Activated CD4-positive, alpha-beta memory T cell treated with anti-CD3 and anti-CD28 coated beads for 36 hours (primary cell): ENCODE measurements at places on chromosomes 11 and 22. TPM values are rescaled to one million over a fixed set of nuclear protein-coding genes. Genes with fewer than 3 reads are reported as not detected.

HMOX1 gene
- 2.8 TPM for total RNA-seq

TRIM49D1 gene
- not detected for total RNA-seq

DNA sequence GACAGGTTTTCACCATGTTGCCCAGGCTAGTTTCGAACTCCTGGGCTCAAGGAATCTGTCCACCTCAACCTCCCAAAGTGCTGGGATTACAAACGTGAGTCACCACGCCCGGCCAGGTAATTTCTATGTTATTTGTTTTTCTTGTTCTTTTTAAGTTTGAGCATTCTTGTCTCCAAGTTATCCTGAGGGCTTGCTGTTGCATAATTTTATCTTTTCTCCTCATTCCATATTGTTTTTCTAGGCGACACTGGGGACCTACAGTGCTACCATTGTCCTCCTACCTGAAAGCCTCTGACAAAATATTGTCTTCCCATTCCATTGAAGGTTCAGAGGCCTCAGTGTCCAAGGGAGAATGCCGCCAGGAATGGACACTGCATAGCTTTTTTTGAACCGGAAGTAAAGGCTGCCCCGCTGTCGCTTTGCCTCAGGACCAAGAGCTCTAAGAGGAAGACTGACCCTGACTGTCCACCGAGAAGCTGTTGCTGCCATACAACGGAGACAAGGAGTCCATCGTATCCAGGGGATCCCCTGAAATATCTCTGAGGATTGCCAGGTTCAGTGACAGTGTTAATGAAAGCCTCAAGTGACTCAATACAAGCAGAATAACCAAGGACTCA lies 9.7 kb downstream of the AP5B1 start:
- no peak for DNase-seq
- peaks cover 3% of the 10 kb centered on the region for H3K4me1 ChIP-seq
- no peaks in the 10 kb centered on the region for H3K27me3 ChIP-seq
- no peak overlapping the region for H3K4me3 ChIP-seq
- H3K27ac ChIP-seq = no peak overlapping the region

DNA sequence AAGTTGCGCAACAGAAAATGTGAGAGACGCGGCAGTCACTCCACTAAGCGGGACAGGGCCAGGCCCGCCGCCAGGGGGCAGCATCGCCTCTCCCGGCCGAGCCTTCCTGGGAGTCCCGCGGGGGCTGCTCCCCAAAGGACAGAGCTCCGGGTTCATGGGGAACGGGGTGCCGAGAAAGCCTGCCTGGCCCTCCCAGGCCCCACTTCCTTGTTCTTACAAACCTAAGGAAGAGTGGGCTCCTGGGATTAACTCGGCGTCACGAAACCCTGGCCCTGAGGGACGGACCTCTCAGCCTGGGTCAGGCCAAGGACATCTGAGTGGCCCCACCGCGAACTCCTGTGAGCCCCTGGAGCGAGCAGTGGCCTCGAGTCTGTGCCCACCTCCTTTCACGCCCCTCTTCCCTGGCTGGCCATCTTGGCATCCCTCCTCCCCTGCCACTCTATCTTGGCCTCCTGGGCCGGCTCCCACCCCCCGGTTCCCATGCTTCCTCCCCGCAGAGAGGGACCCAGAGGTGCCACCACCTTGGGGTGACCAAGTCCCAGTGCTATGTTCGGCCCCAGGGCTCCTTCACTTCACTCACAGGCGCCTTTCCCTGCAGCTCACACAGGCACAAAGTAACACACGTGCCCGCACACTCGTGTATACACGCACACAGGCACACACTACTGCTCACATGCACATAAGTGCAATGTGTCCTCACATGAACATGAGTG lies 99.9 kb upstream of the FGF3 start:
- H3K4me1 ChIP-seq = peaks cover 1% of the 10 kb centered on the region
- peak; percentile 71 for DNase-seq
- H3K36me3 ChIP-seq = no peaks in the 10 kb centered on the region
- H3K4me3 ChIP-seq = no peak overlapping the region
- H3K27me3 ChIP-seq = peaks cover 41% of the 10 kb centered on the region

DNA sequence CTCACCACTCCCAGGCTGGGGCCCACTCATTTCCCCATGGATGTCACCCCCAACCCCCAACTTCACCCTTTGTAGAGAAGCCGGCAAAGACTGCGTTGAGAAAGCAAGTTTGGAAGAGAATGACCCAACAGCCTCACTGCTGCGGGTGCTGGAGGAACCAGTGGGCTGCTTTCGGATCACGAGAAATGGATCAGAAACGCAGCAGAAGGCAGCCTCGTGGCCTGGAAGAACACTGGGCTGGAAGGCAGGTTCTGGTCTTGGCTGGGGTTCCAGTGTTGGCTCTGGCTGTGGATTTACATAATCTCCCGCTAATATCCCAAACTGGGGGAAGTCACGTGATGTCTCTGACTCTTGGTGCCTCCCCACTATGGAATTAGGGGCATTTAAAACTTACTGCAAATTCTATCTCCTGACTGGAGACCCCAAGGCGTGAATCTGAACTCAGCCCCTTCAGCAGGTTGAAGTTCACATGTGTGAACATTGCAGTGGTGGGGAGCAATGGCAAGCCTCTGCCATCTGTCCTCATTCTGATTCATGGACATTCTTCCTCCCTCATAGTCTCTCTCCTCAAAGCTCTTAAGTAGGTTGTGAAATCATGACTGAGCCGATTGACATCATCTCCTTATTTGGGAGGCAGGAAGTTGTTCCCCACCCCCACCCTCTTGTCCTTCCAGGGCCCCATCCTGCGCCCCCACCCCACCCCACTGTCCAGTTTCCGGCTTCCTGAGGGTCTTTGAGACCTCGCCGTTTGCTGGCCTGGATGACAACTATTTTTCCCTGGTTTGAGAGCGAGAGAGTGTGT lies 37.0 kb upstream of the TIMP3 start:
- H3K27me3 ChIP-seq = peaks cover 28% of the 10 kb centered on the region
- H3K4me1 ChIP-seq = no peaks in the 10 kb centered on the region
- H3K36me3 ChIP-seq = no peaks in the 10 kb centered on the region
- DNase-seq = no peak

- peaks cover 10% of the 10 kb centered on the region for H3K4me1 ChIP-seq
- H3K27me3 ChIP-seq = no peaks in the 10 kb centered on the region
- no peak for DNase-seq
- H3K27ac ChIP-seq = no peak overlapping the region
Measured at GRCh38 chr11:129698212-129698611, 117.4 kb upstream of the TMEM45B start.
